ENCODE measurements at places on chromosomes 12 and 14. TPM values are rescaled to one million over a fixed set of nuclear protein-coding genes. Genes with fewer than 3 reads are reported as not detected.

DNA sequence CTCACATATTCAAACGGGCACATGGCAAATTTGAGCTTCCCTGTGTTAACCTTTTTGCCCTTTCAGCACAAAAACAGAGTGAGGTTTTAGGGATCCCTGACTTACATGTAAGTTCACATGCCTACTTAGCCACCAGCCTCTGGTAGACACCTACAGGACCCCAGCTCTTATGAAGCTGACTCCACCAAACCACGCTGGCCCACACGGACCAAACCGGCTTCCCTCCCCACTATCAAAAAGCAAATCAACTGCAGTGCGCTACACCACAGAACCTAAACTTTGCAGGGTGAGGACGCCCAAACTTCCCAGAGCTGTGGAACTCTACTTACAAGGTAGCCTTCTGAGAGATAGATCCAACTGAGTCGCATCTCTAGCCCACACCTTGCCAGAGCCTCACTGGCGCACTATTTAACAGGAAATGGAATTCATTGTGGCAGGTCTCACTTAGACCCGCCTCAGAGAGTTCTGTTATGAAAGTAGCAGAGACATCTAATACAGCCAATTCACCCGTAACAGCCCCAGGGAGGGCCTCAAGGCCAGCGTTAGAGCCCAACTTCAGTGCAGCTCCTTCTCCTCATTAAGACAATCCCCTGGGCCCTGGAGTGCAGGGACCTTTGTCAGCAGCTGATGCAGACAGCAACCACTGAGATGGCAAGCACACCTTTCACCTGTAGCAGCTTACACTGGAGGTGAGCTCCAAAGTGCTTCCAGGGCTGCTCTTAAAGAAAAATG is 49.2 kb downstream of the SH2B3 start:
- H3K4me3 ChIP-seq = no peak overlapping the region
- no peak overlapping the region for H3K27ac ChIP-seq
- peaks cover 30% of the 10 kb centered on the region for H3K36me3 ChIP-seq
- H3K4me1 ChIP-seq = no peaks in the 10 kb centered on the region
- no peaks in the 10 kb centered on the region for H3K27me3 ChIP-seq

The SLC25A3 gene
- 572 TPM for total RNA-seq

- H3K27ac ChIP-seq = no peak overlapping the region
- DNase-seq = no peak
- H3K4me1 ChIP-seq = 0 out of 2 replicates have a peak, but pooled peaks cover 8% of the 10 kb centered on the region
- no peak overlapping the region for H3K4me3 ChIP-seq
- no peaks in the 10 kb centered on the region for H3K36me3 ChIP-seq
Observed at GRCh38 chr12:20629414-20630156, 65.5 kb upstream of the SLCO1C1 start.

The DDX51 gene
- total RNA-seq = 16.2 TPM

- no peak overlapping the region for H3K4me3 ChIP-seq
- DNase-seq = no peak
- no peak overlapping the region for H3K27ac ChIP-seq
- no peaks in the 10 kb centered on the region for H3K27me3 ChIP-seq
- H3K4me1 ChIP-seq = peaks cover 7% of the 10 kb centered on the region
Observed at GRCh38 chr14:104881369-104881979, 16.4 kb downstream of the CEP170B start.

- no peak overlapping the region for H3K27ac ChIP-seq
- H3K27me3 ChIP-seq = no peaks in the 10 kb centered on the region
- DNase-seq = no peak
Observed at GRCh38 chr12:12138203-12139154, 67.7 kb downstream of the BCL2L14 start.

- no peak overlapping the region for H3K27ac ChIP-seq
- H3K27me3 ChIP-seq = no peaks in the 10 kb centered on the region
- no peaks in the 10 kb centered on the region for H3K36me3 ChIP-seq
- H3K4me1 ChIP-seq = peaks cover 17% of the 10 kb centered on the region
- no peak for DNase-seq
Observed at GRCh38 chr14:92487513-92488133, 26.0 kb upstream of the RIN3 start.

The LMBR1L gene
- 53.9 TPM for total RNA-seq

DNA sequence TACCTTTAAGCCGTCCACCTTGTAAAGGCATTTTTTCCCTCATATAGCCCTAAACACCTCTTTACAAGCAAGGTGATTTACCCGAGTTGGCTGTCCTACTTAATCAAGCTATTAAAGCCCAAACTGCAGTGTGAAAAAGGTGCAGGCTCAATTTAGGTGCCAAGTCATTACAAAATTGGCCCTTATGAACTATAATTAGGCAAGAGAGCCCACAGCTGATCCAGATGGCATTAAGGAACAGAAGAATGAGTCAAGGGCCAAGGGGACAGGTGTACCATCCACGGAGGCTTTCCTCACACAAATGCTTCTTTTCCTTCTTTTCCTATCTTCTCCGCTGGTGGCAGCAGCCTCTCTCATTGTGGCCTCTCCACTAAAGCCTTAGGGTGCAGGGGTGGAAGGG is 90.5 kb downstream of the TTC8 start:
- H3K27me3 ChIP-seq = no peaks in the 10 kb centered on the region
- no peak overlapping the region for H3K4me3 ChIP-seq
- no peak overlapping the region for H3K27ac ChIP-seq
- H3K4me1 ChIP-seq = peaks cover 6% of the 10 kb centered on the region
- DNase-seq = no peak
- no peaks in the 10 kb centered on the region for H3K36me3 ChIP-seq

DNA sequence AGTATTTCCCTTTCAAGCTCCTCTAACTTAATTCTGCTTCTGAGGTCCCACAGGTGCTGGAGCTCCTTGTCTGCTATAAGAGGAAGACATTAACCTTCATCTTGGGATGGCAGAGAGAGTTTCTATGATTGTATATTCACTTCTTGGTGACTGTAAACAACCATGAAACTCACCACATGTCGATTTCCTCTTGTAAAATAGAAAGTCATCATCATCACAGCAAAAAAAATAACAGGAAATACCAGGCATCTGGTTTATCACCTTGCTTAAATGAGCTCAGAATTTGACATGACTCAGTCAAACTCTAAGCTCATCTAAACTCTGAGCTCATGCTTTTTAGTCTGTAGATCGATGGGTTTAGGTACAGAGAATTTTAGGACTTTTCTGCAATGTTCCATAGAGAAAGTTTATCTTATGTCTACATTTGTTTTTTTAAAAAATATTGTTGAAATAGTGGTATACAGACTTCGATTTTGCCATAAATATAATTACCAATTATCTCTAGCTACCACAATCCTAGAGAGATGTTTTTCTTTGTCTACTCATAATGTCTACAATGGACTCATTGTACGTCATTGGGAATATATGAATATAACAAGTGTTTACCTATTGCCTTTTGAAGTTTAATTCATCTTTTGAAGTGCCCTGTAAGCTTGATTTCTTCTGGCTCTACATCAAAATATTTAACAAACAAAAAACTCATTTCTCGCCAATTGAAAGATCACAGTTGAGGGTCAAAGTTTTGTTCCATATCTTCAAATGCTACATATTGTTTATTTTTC is 58.4 kb downstream of the IGF1 start:
- H3K4me1 ChIP-seq = no peaks in the 10 kb centered on the region
- H3K27me3 ChIP-seq = no peaks in the 10 kb centered on the region
- no peak overlapping the region for H3K27ac ChIP-seq
- no peak overlapping the region for H3K4me3 ChIP-seq

The FAM222A gene
- 3.1 TPM for total RNA-seq

- DNase-seq = no peak
- H3K36me3 ChIP-seq = peaks cover 14% of the 10 kb centered on the region
- H3K4me3 ChIP-seq = no peak overlapping the region
- H3K27ac ChIP-seq = no peak overlapping the region
Observed at GRCh38 chr12:124013073-124013472, 40.1 kb downstream of the ZNF664 start.

The CRIP1 gene
- 296 TPM for total RNA-seq

GRCh38 chr14:104171029-104171697 is 32.8 kb downstream of the KIF26A start:
- H3K4me3 ChIP-seq = no peak overlapping the region
- peak; percentile 57 for DNase-seq
- no peaks in the 10 kb centered on the region for H3K36me3 ChIP-seq
- H3K27me3 ChIP-seq = peaks cover 87% of the 10 kb centered on the region
- peaks cover 6% of the 10 kb centered on the region for H3K4me1 ChIP-seq

The CNIH1 gene
- total RNA-seq = 114 TPM

The CNTN1 gene
- total RNA-seq = 0.37 TPM

DNA sequence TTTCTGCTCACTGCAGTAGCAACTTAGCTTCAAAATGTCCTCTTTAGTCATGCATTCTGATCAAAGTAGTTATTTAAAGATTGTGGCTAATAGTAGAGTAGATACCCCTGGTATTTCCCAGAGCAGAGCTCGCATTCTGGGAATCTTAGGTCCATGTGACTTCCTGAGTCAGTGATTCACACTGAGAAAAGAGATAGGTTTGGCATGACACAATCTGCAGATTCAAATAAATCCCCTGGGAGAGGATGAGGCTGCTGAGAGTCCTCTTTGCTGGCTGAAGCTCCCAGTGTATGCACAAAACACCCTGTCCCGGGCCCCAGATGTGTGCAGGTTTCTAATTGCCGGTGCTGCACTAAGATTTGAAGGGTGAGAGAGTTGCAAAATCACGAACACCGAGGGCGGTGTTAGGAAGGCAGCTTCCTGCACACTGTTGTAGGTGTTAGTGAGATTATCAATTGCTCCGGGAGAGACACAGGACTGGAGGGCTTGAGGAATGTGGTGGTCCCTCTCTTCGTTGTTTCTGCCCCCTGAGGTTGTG is 233.2 kb downstream of the NRXN3 start:
- H3K4me1 ChIP-seq = no peaks in the 10 kb centered on the region
- DNase-seq = no peak
- no peak overlapping the region for H3K27ac ChIP-seq
- H3K27me3 ChIP-seq = peaks cover 7% of the 10 kb centered on the region
- H3K4me3 ChIP-seq = no peak overlapping the region

The NTF3 gene
- total RNA-seq = not detected

DNA sequence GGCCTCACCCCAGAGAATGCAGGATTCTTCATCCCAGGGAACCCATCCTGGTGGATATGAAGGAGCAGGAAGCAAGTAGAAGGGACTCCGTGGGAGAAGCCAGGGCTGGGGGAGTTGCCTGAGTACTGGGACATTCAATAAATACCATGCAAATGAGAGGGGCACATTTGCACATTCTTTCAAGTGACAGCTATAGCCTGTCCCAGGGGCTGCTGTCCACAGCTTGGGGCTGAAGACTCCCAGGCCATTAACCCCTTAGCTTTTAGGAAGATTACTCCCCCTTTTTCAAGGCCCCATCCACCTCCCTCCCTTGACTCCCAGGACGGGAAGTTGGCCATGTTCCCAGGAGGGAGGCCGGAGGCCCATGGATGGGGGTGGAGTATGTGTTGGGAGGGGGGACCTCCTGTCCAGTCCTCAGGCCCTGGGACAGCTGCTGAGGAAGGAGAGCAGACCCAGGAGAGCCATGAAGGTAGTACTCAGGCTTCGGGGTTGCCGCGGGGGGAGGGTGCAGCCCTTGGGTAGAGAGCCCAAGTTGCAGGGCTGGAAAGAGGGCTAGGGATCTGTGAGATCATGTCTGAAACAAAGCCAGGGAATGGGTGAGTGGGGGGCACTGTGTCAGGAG is 974 bp upstream of the TNS2 start:
- H3K27ac ChIP-seq = no peak overlapping the region
- no peaks in the 10 kb centered on the region for H3K27me3 ChIP-seq
- DNase-seq = no peak

- peaks cover 51% of the 10 kb centered on the region for H3K4me1 ChIP-seq
- H3K4me3 ChIP-seq = no peak overlapping the region
- DNase-seq = no peak
- H3K27me3 ChIP-seq = no peaks in the 10 kb centered on the region
- H3K36me3 ChIP-seq = peaks cover 81% of the 10 kb centered on the region
- H3K27ac ChIP-seq = peak overlapping the region; percentile 20
Observed at GRCh38 chr14:21262410-21262809, 6.8 kb downstream of the HNRNPC start.

DNA sequence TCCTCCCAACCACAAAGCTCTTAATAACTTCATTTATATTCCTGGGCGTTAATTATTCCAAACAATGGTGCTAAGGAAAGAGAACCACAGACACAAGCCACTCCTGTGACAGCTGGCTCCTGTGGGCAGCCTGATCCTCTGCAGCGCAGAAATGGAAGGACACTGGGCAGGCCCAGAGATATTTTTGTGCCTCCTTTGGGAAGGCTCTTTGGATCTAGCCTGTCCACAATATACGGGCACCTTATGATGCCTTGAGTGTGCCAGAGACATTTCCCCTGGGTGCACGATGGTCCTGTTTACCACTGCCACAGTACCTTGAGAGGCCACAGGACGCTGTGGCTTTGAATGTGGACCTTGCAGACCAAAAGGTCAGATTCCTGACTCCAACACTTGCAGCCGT is 2.1 kb downstream of the ASB2 start:
- no peak overlapping the region for H3K4me3 ChIP-seq
- H3K4me1 ChIP-seq = no peaks in the 10 kb centered on the region
- H3K27me3 ChIP-seq = no peaks in the 10 kb centered on the region
- H3K36me3 ChIP-seq = no peaks in the 10 kb centered on the region

DNA sequence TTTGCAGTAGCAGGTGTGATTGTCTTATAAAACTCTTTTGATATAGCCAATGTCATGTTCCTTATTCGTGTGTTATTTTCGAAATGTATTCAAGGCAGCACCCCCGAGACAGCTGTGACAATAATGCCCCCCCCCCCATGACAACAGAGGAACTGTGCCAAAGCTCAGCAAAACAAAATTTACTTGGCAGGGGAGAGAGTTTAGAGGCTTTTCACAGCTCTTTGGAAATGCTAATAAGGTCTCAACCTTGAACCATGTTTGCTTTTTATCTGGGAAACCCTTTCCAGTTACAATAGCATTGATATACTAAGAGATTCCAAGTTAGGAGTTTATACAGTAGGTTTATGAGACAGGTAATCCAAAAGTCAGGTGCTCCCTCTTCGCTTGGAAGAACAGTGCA is 56.4 kb upstream of the USP44 start:
- H3K27me3 ChIP-seq = no peaks in the 10 kb centered on the region
- H3K4me3 ChIP-seq = no peak overlapping the region
- DNase-seq = no peak
- H3K4me1 ChIP-seq = peaks cover 27% of the 10 kb centered on the region
- H3K27ac ChIP-seq = no peak overlapping the region

The NAB2 gene
- 20.2 TPM for total RNA-seq

The NKX2-1 gene
- not detected for total RNA-seq

The NFKBIA gene
- total RNA-seq = 34.8 TPM

The NINJ2 gene
- 19.3 TPM for total RNA-seq

GRCh38 chr12:80770958-80771357 is 54.2 kb downstream of the MYF5 start:
- H3K4me1 ChIP-seq = no peaks in the 10 kb centered on the region
- H3K4me3 ChIP-seq = no peak overlapping the region
- H3K27ac ChIP-seq = no peak overlapping the region

DNA sequence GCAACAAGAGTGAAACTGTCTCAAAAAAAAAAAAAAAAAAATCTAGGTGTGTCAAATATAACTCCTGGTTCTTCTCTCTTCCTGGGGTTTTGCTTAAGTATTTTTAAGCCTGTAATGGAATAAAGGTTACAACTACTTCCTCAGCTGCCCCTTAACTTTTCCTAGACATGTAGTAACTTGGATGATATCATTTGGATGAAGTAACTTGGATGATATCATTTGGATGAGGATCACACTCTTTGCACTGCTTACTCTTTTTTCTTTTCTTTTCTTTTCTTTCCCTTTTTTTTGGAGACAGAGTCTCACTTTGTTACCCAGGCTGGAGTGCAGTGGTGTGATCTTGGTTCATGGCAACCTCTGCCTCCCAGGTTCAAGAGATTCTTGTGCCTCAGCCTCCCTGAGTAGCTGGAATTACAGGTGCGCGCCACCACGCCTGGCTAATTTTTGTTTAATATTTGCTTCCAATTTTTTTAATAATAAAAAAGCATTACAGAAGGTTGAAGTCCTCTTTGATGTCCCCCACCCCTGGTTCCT is 775 bp upstream of the FAM186A start:
- no peak for DNase-seq
- H3K27ac ChIP-seq = peak overlapping the region; percentile 62
- H3K27me3 ChIP-seq = no peaks in the 10 kb centered on the region
- peaks cover 42% of the 10 kb centered on the region for H3K4me1 ChIP-seq
- no peaks in the 10 kb centered on the region for H3K36me3 ChIP-seq
- H3K4me3 ChIP-seq = no peak overlapping the region

All from PC-9 (cell line).